Fibroblast of upper back skin (primary cell): ENCODE measurements at places on chromosomes 5 and 9.
A peak's percentile ranks its signal among the peaks of the same experiment; 100 is the strongest.

GRCh38 chr5:43409809-43410271, 2.4 kb downstream of the CCL28 start:
- no peak for DNase-seq

DNA sequence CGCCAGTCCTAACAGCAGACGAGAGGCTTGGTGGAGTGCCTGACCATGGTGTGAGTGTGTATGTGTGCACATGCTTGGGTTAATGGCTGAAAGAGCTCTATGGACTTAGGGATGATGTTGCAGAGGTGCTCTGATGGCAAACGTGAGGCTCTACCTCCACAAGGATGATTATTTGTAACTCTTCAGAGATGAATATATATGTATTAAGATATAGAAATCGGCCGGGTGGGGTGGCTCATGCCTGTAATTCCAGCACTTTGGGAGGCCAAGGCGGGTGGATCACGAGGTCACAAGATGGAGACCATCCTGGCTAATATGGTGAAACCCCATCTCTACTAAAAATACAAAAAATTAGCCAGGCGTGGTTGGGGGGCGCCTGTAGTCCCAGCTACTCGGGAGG, 253.4 kb upstream of the CDH18 start:
- no peak for DNase-seq

GRCh38 chr9:89410022-89410421, 87.9 kb downstream of the SEMA4D start:
- DNase-seq = no peak

GRCh38 chr5:8895599-8895998, 650.3 kb downstream of the SEMA5A start:
- no peak for DNase-seq

- peak; percentile 63 for DNase-seq
Observed at GRCh38 chr9:106929471-106930177, 66.7 kb downstream of the ZNF462 start.

- no peak for DNase-seq
Observed at GRCh38 chr9:36007316-36007708, 29.4 kb upstream of the RECK start.

DNA sequence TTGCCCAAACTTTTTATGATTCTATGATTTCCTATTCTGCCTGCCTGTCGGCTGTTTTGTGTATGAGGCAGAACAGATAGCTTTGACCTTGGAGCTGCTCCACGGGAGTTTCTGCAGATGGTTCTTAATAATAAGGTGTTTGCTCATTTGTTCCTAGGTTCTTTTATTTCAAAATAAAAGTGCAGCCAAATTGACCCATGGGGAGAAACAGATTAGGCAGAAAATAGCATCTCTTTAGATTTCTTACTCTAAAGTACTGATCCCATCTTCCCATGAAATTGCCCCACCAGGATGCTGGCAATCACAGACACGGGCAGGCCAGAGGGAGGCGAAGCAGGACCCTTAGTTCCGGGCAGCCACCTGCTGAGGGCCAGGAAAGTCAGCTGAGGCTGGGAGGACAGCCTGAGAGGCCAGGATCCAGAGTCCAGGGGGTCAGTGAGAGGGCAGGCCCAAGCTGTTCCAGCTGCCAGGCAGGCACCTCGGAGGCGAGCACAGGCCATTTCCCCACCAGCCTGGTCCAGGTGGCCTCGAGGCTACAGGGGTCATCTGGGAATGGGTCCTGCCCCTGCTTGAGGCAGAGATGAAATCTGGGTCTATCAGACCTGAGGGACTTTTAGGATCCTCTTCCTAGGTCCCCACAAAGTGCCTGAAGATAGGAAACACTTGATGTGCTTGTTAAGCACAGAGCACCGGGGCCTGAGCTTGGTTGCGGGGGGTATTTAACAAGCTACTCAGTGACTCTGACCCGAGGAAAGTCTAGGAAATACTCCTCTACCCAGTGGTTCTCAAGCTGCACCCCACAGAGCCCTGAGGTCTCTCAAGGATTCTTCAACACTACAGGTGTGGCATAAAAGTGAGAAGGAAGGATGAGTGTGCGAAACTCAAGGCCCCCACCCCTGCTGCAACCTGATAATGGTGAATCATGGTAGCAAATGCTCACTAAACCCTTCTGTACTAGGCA, 145.4 kb downstream of the CMYA5 start:
- no peak for DNase-seq

DNA sequence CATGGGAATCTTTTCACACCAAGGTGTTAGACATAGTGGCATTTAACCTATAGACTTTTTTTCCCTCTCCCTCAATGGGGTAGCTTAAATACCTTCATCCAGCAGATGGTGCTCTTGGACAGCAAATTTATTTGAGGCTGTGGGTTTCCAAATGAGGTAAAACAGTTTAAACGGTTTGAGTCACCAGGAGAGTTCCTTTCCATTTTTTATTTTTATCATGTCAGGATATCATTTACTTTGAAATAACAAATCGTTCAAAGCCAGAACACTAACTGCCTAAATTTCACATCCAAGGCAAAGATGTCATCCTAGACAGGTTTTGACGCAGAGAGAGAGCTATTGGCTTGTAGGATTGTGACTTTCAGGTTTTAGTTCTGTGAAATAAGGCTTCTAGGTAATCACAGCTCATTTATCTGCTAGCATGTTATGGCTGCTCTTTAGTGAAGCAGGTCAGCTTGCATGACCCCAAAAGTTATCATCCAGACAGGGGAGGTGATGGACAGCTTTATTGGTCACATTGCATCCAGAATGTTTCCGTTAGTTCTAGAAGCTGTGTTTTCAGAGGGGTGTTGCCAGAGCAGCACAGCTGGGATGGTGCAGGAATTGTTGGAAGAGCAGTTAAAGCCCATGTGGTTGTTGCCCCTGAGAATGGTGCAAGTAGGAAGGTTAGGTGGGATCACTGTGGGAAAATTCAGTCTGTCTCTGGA, 69.8 kb downstream of the KDM4C start:
- DNase-seq = peak; percentile 53

DNA sequence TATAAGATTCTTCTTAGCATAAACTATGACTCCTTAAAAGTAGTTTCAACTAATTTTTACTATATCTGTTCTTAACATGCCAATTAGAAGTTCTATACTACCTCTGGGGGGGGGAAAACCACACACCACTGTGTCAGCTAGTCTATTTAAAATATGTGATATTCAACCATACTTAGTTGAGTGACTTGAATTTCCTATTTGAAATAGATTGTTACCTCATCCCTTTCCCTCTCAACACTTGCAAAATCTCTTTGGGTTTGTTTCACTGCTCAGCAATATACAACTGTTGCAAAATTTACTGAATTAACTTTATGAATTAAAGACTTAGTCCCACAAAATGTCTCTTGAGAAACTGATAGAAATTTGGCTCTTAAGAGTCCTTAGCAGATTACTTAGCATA, 151.1 kb upstream of the POU5F2 start:
- DNase-seq = no peak

DNA sequence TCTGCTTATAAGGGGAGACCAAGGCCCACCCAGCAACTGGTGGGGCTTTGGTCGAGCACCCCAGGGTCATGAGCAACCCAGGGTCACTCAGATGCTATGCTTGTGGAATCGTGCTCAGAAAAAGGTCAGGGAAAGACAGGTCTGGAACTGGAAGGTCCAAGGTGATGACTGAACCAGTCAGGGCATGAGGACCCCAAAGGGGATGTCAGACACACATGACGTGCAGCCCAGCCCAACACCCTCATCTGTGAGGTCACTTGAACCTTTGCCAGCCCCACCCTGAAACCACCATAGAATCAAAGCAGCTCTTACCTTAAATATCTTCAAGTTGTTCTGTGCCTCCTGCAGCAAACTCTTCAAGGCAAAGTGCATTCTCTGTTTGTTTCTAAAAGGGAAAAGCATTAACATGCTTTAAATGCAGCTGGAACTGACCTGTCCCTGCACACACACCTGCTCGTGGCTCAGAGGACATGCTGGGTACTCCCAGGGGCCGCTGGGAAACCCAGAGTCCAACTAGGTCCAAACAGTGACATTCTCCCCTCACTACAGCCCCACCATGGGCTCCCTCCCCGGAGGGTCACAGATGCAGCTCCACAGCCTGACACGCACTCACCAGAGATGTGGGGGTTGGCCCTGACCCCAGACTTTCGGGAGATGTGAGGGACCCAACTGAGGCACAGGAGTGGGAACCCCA, 29.4 kb downstream of the IPPK start:
- DNase-seq = no peak

GRCh38 chr5:59069438-59070079, 486.7 kb downstream of the RAB3C start:
- DNase-seq = peak; percentile 96

- no peak for DNase-seq
Observed at GRCh38 chr5:61598126-61598525, 266.1 kb downstream of the ZSWIM6 start.

GRCh38 chr9:6902423-6902822, 144.7 kb downstream of the KDM4C start:
- peak; percentile 3 for DNase-seq

DNA sequence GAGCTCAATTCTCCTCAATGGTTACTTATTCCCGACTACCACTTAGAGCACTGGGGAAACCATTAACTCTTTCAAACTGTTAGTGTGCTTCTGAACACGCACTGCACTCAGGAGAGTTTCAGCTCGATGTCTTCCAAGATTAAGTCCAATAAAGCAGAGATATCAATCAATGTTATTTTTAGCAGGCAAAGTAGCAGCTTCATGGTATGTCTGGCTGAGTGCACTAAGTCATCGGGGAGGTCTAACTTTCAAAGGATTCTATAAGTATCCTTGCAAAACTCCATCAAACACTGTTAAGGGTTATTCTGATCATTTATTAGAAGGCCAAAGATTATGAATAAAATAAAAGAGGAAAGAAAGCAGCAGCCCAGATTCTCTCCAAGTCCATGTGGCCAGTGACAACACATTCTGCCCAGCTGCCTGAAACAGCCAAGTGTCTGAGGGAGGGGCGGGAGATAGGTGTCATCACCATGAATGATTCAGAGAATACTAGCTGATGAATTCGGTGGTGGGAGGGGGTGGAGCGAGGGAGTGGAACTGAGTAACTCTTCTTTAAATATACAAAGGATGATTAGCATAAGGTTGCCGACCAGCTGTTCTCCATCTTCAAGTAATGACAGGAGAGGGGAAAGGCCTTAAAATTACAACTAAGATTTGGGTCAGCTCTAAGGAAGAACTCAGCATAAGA, 21.3 kb downstream of the NREP start:
- peak; percentile 97 for DNase-seq

DNA sequence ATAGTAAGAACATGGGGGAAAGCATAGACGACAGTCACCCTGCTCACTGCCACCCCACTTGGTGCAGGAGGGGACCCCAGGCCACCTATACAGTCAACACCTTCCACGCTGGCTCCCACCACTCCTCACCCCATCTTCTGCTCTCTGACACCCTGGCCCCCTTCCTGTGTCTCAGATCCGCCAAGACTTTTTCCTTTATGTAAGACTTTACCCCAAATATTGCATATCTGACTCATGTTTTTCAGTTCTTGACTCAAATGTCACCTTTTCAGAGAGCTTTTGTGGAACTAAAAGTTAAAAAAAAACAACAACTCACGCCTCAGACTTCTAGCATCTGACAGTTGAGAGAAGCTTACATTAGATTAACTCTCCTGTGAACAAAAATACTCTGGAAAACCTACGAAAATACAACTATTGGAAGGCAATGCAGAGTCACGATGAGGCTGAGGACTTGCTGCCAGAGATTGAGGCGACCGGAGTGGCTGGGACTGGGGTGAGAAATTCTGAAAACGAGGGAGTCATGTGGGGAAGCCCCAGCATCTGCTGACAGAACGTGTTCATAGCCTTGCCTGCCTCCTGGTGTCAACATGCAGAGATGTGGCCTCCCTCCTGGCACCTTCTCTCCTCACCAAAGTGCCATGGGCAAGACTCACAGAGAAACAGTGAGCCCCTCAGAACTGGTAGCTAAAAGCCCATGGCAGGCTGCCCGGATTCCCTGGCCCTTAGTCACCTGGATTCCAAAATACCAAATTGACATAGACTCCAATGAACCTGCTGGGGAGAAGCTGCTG, 22.4 kb upstream of the FCN2 start:
- peak; percentile 63 for DNase-seq

- no peak for DNase-seq
Observed at GRCh38 chr9:9257999-9258498, 1354.8 kb downstream of the PTPRD start.

DNA sequence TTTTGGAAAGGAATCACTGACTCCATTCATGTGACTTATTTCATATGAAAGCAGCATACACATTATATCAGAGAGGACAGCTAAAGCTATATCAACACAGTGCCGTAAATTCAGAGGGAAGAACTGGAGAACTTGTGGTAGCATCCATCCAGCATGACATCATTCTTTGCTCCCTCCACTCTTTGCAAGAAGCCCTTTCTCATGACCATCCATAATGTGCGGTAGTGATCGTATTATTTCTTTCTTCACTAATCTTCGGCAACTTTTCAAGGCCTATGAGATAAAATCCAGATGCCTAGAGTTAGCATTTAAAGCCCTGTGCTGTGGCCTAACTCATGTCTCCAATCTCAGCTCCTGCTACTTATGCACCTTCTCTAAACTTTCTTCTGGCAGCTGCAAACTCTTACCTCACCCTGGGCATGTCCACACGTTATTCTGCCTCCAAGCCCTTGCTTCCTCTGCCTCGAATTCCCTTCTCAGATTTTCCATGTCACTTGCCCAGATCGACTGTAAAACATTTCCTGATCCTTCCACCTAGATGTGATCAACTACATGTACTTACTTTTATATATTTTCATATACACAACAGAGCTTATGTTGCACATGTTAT, 307.3 kb upstream of the SGCD start:
- no peak for DNase-seq

DNA sequence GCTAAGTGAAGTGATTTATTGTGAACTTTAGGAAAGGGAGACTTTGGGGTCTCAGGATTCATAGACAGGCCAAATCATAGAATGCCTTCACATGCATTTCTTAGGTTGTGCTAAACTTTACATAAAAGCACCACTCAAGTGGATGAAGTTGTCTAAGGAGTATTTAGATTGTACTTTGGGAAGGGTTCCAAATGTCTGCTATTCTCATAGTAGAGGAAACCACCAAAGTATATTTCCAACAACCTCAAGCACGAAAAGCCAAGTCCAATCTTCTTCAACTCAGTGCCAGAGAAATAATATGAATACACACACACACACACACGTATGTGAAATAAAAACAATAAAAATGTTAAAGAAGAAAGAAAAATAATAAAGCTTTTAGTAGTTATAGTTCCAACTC, 41.8 kb downstream of the ENC1 start:
- peak; percentile 78 for DNase-seq

DNA sequence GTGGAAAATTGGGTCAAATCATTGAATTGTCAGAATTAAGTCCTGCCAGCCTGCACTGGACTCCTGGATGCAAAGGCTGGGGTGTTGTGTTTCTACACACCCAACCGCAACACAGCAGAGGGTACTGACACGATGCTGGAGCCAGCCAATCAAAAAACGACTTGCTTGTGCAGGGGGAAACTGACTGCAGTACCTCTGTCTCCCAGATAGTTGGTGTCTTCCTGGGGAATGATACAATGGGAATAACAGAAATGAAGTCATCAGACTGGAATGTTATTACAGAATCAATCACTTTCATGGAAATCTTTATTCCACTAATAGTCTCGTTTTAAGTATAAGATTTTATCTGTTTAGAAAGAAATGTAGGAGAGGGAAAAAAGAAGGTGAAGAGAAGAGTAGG, 330.3 kb downstream of the MLLT3 start:
- DNase-seq = peak; percentile 58
